ENCODE measurements at places on chromosomes 11 and 22.

DNA sequence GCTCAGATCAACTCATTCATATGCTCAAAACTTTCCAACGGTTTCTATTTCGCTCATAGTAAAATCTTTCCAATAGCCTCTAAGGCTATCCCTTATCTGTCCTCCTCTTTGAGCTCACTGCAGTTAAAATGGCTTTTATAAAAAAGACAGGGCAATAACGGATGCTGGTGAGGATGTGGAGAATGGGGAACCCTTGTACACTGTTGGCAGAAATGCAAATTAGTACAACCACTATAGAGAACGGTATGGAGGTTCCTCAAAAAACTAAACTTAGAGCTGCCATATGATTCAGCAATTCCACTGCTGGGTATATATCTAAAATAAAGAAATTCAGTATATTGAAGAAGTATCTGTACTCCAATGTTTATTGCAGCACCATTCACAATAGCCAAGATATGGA lies 345.6 kb downstream of the DLG2 start:
- no peak for DNase-seq

DNA sequence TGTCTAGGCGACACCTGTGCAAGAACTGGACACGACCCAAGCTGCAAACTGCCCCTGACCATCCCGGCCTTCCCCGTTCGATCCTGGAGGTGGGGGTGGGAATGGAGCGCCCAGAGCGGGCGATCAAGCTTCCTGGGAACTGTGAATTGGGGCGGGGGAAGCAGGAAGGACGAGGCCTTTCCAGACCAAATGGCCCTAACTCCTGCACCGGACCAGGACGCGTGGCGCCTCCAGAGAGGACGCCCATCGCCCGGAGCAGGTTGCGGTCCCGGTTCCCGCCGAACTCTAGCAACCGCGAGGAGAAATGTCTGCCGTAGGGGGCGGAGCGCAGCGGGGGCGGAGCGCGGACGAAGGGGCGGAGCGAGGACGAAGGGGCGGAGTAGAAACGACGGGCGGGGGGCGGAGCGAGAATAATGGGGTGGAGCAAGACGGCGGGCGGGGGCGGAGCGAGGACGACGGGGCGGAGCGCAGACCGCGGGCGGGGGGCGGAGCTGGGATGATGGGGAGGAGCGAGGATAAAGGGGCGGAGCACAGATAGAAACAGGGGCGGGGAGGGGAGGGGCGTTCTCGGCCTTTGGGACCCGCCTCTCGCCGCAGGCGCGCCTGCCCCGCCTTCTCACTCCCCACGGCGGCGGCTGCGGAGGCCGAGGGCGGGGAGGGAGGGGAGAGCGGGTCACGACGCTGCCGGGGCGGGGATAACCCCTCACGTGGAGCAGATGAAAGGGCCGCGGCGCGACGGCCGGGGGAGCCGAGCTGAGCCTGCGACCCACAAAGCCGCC lies at the start of gene ZNRF3:
Gene ZNRF3 (plus strand): TSS at position 695 of the 779 bp plus-strand sequence. CDS start 195 bp downstream, outside the sequence.
- DNase-seq, result peak; percentile 87

DNA sequence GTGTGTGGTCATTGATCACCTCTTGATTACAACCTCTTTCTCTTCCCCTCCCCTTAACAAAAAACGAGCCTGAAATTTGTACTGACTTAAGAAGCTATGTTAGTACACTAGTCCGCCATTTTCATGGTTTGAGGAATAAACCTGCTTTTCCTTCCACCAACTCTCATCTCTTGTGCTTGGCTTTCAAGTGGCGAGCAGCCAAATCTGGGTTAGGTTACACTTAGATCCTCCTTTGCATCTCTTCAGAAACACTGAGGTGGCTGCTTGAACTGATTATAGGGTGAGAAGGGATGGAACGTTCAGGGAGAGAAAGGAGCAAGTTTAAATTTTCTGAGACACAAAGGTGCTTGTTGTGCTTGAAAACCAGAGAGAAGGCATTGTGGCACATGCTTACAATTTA lies 2171.4 kb downstream of the LRRC4C start:
- DNase-seq, result no peak

DNA sequence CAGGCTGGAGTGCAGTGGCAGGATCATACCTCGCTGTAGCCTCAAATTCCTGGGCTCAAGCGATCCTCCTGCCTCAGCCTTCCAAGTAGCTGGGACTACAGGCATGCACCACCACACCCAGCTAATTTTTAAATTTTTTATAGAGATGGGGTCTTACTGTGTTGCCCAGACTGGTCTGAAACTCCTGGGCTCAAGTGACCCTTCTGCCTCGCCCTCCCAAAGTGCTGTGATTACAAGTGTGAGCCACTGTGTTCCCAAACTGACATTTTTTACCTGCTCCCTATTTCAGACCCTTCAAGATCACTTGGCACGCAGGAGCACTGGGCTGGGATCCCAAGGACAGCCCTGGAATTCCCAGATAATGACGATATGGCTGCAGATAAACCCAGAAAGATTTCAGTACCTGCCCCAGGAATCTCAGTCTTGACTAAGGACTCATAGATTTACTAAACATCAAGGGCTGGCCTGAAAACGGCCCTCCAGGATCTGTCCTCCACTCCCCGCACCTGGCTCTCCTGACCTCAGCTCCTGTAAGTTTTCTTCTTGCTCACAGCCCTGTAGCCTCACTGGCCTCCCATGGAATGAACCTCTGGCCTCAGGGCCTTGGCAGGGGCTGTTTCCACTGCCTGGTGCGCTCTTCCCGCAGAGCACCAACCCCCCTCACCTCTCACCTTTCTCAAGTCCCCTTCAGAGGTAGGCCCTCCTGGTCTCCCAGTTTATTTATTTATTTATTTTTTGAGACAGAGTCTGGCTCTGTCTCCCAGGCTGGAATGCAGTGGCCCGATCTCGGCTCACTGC lies 3.6 kb upstream of the CSNK1E start:
- no peak for DNase-seq

GRCh38 chr11:88115828-88116755 lies 59.2 kb downstream of the RAB38 start:
- DNase-seq, result no peak

- DNase-seq, result no peak
Measured at GRCh38 chr11:122813176-122813893, 25.0 kb upstream of the CRTAM start.

DNA sequence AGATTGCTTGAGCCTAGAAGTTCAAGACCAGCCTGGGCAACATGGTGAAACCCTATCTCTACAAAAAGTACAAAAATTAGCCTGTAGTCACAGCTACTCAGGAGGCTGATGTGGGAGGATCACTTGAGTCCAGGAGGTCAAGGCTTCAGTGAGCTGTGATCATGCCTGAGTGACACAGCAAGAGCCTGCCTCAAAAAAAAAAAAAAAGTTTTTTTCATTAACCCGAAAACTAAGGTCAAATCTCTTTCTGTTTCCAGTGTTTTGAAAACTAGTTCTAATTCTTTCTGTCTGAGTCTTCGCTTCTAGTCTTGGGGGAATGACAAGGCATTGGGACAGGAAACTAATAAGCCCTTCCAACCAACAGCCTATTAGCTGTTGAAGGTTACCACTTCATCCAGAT lies 57.6 kb downstream of the LIF start:
- no peak for DNase-seq

GRCh38 chr11:48041877-48042695 lies 61.7 kb downstream of the PTPRJ start:
- no peak for DNase-seq

- DNase-seq, result no peak
Measured at GRCh38 chr22:40057652-40058051, 62.9 kb downstream of the FAM83F start.

DNA sequence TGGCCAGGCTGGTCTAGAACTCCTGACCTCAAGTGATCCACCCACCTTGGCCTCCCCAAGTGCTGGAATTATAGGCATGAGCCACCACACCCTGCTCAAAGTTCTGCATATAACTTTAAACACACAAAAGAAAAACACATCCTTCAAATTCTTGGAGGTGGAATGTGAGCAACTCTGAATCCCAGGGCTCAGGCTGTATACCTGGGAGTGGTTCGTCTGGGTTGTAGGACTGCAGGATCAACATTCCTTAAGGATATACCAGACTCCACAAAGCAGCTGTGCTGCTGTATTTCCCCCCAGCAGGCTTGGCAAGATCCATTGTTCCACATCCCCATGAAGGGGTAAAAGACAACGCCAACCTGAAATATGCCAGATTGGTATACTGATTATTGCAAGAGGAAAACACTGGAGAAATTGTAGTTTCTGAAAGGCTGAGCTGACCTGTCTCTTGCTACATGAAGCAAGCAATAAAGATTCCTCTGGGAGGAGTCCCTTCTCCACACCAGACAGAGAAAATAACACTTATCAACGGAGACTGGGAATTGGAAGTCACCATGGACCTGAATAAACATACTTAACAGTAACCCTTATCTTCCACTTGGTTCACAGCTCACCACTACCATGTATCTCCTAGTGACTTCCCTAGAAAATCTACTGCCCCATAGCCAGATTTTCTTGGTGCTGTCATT lies 12.2 kb upstream of the RPS3 start:
- no peak for DNase-seq

- no peak for DNase-seq
Measured at GRCh38 chr11:126426820-126427749, 71.6 kb downstream of the ST3GAL4 start.

- no peak for DNase-seq
Measured at GRCh38 chr11:81913793-81914192, 819.9 kb downstream of the FAM181B start.

GRCh38 chr11:612201-612960 lies 3.4 kb downstream of the IRF7 start:
- no peak for DNase-seq

- DNase-seq, result no peak
Measured at GRCh38 chr22:47923011-47923427, 1160.6 kb downstream of the TBC1D22A start.
